ENCODE measurements at places on chromosomes 5 and 9. TPM values are rescaled to one million over a fixed set of nuclear protein-coding genes. Genes with fewer than 3 reads are reported as not detected.

DNA sequence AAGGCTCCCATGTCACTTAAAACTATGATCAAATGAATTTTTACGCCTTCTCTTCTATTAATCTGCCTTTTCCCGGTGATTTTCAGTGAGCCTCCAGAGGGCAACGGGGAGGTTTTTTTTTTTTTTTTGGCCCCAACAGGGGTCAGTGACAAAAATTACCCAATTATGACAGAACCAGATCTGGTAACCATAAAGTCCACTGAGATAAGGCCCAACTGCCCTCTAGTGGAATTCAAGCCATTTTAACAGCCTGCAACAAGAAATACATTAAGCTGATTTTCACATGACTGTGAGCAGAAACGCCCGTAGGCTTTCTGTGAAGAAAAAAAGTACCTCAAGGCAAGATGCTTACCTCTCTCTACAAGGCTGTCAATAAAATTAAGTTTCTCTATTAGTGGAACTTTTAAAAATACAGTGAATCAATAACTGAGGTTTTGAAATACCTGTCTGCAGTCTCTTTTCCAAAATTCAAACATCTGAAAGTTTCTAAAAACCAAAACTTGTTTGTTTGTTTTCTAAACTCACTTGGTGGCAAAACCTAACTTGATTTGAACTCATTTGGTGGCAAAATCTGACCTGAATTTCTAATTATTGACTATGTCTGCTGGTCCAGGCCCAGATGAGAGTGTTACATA, 49.7 kb upstream of the FST start:
- no peaks in the 10 kb centered on the region for H3K36me3 ChIP-seq
- no peak overlapping the region for H3K4me3 ChIP-seq
- no peaks in the 10 kb centered on the region for H3K4me1 ChIP-seq
- no peaks in the 10 kb centered on the region for H3K27me3 ChIP-seq
- DNase-seq = peak; percentile 50

DNA sequence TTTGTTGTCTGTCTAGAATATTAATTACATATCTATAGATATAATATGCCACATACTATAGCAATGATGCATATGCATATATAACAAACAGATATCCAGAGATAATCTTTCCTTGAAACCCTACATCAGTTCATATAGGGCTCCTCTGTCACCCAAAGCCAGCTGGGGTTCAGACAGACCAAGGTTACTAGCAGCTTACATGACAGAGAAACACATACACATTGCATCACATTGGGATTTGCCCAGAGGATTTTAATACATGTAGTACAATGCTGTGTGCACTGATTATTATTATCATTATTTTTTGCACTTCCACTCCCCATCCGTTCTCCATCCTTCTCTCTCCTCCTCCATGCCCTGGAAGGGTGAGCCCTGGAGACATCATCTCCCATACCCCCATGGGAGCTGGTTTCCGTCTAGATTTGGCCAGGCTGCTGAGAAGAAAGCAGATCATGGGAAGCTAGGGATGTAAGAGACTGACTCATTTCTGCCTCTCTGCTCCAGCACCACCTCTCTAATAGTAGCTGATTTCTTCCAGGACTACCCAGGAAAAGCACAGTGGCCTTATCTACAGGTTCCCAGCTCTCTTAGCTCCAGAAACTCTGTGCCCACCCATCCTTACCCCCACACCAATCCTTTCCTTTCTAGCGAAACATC, 23.3 kb downstream of the FST start:
- H3K4me1 ChIP-seq = no peaks in the 10 kb centered on the region
- H3K4me3 ChIP-seq = no peak overlapping the region
- no peak overlapping the region for H3K27ac ChIP-seq
- H3K27me3 ChIP-seq = no peaks in the 10 kb centered on the region

- no peaks in the 10 kb centered on the region for H3K27me3 ChIP-seq
- peaks cover 2% of the 10 kb centered on the region for H3K36me3 ChIP-seq
- DNase-seq = no peak
Observed at GRCh38 chr9:105466898-105467455, 19.1 kb downstream of the FSD1L start.

GRCh38 chr5:39428640-39429039, 3.9 kb upstream of the DAB2 start:
- DNase-seq = no peak
- no peaks in the 10 kb centered on the region for H3K27me3 ChIP-seq
- no peaks in the 10 kb centered on the region for H3K4me1 ChIP-seq

Gene OTULINL
- total RNA-seq = 59.9 TPM

GRCh38 chr5:78543916-78544315, 104.7 kb downstream of the LHFPL2 start:
- no peaks in the 10 kb centered on the region for H3K36me3 ChIP-seq
- no peak for DNase-seq
- no peak overlapping the region for H3K27ac ChIP-seq
- peaks cover 5% of the 10 kb centered on the region for H3K4me1 ChIP-seq

DNA sequence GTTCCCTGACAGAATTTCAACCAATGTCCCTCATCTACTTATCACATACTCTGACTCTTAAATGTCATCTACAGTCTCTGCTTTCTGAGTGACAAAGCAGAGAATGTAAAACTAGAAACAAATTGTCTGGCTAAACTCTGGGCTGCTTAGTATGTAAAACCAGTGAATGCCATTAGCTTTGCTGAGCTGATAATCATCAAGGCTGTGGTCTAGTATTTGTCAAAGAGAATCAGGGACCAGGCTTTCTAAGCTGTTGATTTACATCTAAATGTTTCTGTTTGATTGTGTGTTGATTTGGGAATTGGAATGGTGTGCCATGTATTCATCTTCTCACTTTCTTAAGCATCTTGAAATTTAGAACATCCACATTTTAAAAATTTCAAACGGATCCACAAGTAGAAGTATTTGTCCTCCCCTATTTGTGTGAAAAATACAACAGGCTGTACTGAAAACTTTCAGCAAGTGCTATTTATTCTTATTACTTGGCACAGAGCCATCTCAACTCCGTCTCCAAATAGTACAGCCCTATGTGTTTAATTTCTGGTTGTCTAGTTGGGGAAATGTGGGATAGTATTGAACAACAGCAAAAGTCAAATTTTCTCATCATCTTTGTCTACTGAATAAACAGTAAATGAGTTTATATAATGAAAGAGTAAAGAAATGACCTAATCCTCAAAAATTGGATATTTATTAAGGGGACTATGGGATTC, 251.5 kb downstream of the KCTD16 start:
- no peak overlapping the region for H3K27ac ChIP-seq
- no peak overlapping the region for H3K4me3 ChIP-seq
- DNase-seq = no peak
- no peaks in the 10 kb centered on the region for H3K36me3 ChIP-seq
- no peaks in the 10 kb centered on the region for H3K4me1 ChIP-seq

Gene DIRAS2
- total RNA-seq = 0.37 TPM

Gene PLAC8L1
- not detected for total RNA-seq

Data from lung (tissue), 17 donors.